Psoas muscle (tissue), 8 donors: ENCODE measurements at places on chromosomes 5 and 9. TPM values are rescaled to one million over a fixed set of nuclear protein-coding genes. Genes with fewer than 3 reads are reported as not detected.
A peak's percentile ranks its signal among the peaks of the same experiment; 100 is the strongest.

PAPPA gene
- polyA plus RNA-seq = 0.17 TPM

DNA sequence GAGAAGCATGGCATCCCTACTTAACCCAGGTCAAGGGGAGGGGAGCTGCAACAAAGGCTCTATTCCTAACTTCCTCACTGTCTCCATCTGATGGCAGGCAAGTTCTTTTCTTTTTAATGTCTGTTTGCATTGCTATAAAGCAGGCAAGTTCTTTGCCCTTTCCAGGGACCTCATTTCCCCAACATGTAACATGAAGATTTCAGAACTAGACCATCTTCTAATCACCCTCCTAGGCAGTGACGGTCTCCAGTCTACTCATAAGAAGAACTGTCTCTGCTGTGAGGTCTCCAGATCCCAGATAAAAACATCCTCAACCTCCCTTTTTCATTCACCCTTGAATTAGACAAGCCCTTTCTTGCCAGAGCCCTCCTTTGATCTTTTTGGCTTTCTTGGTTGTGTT, 42.1 kb downstream of the PPP1R2B start:
- no peak overlapping the region for H3K4me3 ChIP-seq
- no peak overlapping the region for H3K27ac ChIP-seq
- H3K27me3 ChIP-seq = no peaks in the 10 kb centered on the region
- no peaks in the 10 kb centered on the region for H3K4me1 ChIP-seq
- DNase-seq = no peak

GRCh38 chr5:123098767-123099513, 9.9 kb downstream of the PRDM6 start:
- H3K27me3 ChIP-seq = peaks cover 71% of the 10 kb centered on the region
- H3K27ac ChIP-seq = no peak overlapping the region
- H3K4me1 ChIP-seq = no peaks in the 10 kb centered on the region
- no peak for DNase-seq
- peak overlapping the region; percentile 49 for H3K4me3 ChIP-seq
- no peaks in the 10 kb centered on the region for H3K36me3 ChIP-seq

GRCh38 chr9:135992486-135993408, 31.6 kb upstream of the UBAC1 start:
- H3K4me3 ChIP-seq = peak overlapping the region; percentile 56
- H3K36me3 ChIP-seq = no peaks in the 10 kb centered on the region
- peaks cover 26% of the 10 kb centered on the region for H3K4me1 ChIP-seq

DNA sequence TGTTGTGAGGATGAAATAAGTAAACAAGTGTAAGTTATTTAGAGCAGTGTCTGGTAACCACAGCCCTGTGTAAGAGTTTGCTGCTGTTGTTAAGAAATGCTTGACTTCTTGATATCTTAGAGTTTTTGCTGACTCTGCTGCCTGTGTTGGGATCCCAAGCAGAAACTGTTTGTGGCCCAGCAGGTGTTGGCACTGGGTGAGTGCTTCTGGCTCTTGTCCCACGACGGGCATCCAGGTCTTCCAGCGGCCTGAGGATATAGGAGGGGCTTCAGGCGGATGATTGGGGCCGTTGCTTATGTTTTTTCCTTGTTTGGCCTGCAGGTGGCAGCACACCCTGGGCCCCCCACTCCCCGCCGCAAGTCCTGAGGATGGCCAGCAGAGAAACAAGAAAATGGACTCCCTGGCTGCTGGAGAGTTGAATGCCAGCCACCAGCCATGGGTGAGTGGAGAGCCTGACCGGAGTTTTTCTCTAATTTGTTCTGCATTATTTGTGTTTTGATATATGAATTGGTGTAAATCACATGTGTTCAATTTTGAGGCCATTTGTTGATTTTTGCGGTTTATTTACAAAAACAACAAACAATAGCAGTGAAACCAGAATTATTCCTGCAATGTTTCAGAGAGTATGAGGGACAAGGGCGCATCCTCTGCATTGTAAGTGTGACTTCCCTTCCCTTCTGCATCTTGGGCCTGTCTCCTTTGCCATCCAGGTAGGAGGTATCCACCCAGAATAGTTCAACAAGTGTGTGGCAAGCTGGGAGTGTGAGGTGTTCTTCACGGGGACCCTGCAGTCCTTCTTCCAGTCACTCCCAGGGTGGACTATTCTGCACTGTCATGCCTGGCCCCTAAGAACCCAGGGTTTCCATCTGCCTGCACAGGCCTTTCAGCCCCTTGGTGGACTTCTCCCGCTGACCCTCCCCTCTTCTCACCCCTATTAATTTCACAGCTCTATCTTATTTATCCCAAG, 50.3 kb downstream of the SLC22A5 start:
- peak; percentile 83 for DNase-seq
- H3K27me3 ChIP-seq = no peaks in the 10 kb centered on the region
- peaks cover 93% of the 10 kb centered on the region for H3K4me1 ChIP-seq
